ENCODE measurements at places on chromosomes 4 and X.

- no peak for DNase-seq
Measured at GRCh38 chrX:135191838-135192237, 20.6 kb upstream of the CT55 start.

DNA sequence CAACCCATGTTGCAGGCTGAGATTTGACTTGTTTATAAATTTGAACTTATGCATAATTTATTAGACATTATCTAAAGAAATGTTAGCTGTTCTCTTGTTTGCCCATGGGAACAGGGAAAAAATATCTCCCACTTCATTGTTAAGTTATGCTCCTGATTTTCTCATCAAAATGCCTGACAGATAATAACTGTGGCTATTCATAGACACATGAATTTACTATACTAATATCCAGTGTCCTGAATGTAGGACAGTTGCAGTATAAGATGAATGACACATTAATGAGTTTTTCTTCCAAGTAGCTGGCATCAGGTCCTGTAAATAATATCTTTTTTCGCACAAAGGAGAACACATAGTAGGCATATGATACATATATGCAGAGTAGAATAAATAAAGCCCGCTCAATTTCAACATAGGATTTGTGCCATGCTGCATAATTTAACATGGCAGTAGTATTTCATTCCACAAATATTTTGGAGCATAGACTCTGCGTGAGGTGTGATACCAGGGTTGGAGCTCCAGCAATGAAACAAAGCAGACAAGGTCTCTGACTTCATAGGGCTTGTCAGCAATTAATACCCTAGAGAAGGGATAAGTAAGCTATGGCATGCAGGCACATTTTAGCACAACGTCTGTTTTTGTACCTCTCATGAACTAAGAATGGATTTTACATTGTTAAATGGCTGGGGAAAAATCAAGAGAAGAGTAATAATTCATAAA is 40.4 kb upstream of the DDX53 start:
- DNase-seq = no peak

DNA sequence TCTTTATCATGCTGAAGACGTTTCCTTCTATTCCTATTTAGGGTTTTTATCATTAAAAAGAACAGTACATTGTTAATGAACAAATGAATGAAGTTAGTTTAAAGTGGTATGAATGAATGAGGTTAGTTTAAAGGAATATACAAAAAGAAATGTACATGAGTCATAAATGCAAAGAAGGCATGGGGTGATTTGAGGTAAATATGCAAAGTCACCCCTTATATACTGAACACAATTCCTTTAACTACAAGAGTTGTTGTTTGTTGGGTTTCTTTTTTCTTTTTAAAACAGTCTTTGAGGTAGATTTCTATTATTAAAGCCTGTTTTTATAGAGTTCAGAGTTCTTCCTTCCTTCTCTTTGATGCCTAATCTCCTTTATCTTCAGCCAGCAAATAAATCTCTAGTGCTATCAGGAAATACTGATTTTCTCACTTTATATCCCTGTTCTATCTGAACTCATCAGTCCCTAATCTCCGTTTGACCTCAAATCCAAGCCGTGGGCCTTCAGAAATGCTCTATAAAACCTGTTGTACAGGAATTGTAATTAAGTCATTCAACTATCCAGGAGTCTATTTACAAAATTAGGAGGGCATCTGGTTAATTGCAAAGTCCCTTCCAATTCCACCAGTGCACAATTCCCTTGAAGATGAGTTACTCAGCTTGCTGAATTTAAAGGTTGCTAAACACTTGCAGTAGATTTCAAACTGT is 31.6 kb upstream of the ABCG2 start:
- DNase-seq = no peak

DNA sequence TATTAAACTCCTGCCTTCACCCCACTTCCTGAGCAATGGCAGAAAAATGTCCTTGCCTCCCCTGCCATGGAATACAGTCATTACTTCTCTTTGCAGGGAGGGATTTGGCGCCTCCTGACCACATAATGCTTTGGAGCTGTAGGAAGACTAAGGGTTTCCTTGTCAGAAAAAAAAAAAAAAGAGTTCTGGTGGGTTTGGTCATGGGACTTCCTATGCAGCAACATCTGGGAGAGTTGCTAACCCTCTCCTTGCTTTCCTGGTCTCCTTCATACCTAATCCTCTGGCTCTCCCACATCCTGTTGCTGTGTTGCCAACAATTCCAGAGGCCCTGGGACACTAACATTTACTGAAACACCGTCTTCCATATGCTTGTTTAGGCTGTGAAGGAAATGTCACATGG is 75.1 kb upstream of the MBNL3 start:
- no peak for DNase-seq

DNA sequence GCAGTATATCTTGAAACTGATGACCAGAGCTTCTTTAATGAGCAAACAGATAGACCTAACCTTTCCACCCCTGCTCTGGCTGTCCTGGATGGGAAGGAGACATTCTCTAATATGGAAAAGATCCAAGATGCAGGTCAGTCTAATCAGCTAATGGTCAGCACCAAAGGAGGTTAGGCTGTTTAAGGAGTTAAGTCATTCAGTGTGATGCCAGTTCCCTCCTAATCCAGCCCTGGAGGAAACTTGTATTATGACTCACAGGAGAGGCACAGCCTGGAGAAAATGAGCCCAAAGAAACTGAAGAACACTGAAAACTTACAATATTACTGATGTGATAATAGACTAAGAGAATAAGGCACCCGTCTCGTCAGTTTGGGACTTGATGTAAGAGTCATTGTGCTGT is 323.0 kb downstream of the HNRNPD start:
- no peak for DNase-seq

All from stimulated activated CD4-positive, alpha-beta T cell treated with anti-CD3 and anti-CD28 coated beads, TNF-alpha, amount 100 ng/mL, for 1 hour (primary cell).